ENCODE measurements at places on chromosomes 6 and 20.

DNA sequence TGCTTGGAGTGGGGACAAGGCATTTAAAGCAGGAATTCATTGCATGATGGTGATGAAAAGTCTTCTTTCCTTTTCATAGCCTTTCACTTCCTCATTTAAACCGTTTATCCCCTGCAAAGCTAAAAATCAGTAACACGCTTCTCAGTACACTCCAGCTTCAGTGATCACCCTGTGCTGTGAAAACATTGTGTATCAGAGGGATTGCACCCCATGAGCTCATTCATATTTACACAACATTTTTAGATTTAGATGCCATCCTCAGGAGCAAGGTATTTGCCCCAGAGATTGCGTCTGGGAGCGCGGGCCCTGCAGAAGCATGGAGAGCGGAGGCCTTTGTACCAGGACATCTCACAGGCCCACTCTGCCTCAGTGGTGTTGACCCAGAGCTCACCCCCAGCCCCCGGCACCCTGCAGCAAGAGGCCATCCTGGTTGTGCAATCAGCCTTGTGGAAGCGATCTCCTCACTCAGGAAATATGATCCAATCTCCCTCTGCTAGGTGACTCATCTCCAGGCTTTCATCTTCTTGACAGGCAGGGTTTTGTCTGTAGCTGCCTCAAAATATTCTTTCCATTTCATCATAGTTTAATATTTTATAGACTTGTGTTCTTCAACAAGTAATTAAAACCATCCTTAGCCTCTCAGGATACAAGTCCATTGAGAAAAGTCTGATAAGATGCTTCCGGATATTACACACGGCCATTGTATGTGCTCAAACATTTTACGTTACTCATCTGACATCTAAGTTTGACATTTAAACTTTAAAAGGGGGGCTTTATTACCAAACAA is 38.9 kb upstream of the THBS2 start:
- no peak overlapping the region for H3K4me3 ChIP-seq
- no peaks in the 10 kb centered on the region for H3K4me1 ChIP-seq
- H3K27ac ChIP-seq: no peak overlapping the region
- H3K27me3 ChIP-seq: no peaks in the 10 kb centered on the region
- no peaks in the 10 kb centered on the region for H3K36me3 ChIP-seq

GRCh38 chr20:58652606-58653294 is 1.7 kb downstream of the STX16 start:
- H3K36me3 ChIP-seq: peaks cover 5% of the 10 kb centered on the region
- H3K27ac ChIP-seq: peak overlapping the region; percentile 95
- DNase-seq: no peak
- peak overlapping the region; percentile 98 for H3K4me3 ChIP-seq
- H3K27me3 ChIP-seq: no peaks in the 10 kb centered on the region

- no peak overlapping the region for H3K27ac ChIP-seq
- H3K27me3 ChIP-seq: no peaks in the 10 kb centered on the region
- no peaks in the 10 kb centered on the region for H3K36me3 ChIP-seq
- no peak for DNase-seq
- no peaks in the 10 kb centered on the region for H3K4me1 ChIP-seq
Observed at GRCh38 chr6:108690326-108691049, 129.8 kb downstream of the FOXO3 start.

DNA sequence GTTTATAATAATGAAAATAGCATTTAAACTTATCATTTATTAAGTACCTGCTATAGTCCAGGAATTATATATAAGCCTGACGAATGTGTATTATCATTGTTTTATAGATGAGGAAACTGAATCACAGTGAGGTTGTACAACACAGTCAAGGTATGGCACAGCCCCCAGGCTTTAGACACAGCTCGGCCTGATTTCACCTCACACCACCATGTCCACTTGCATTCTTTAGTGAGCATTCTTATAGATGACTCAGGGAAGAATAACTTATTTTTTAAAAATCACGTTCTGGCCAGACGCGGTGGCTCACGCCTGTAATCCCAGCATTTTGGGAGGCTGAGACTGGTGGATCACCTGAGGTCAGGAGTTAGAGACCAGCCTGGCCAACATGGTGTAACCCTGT is 289.0 kb downstream of the SYNE1 start:
- H3K4me3 ChIP-seq: no peak overlapping the region
- H3K27ac ChIP-seq: no peak overlapping the region

DNA sequence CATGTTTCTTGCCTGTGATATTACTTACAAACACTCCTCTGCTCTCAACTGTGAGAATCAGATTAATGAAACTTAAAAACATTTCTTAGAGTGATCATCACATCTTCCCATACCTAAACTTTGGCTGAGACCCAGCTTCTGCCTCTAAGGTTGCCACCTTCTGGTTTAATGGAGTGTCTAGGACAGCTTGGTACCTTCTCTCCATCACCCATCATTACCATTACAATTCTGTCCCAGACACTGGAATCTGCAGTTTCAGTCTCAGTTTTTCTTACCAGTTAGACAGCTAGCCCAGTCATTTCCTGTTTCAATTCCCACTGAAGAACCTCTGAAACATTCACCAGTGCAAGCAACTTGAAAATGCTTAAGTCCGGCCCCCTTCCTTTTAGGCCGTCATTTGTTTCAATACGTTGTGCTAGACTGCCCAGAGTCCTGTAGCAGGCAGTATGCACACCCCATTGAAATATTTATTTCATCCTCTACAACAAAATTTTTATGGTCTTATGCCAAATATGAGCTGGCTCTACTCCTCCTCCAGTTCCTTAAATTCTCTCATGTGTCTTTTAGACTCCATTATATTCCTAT is 107.0 kb upstream of the FOXO3 start:
- no peak overlapping the region for H3K27ac ChIP-seq
- peaks cover 4% of the 10 kb centered on the region for H3K4me1 ChIP-seq
- H3K36me3 ChIP-seq: no peaks in the 10 kb centered on the region
- no peak overlapping the region for H3K4me3 ChIP-seq
- no peaks in the 10 kb centered on the region for H3K27me3 ChIP-seq
- DNase-seq: no peak

DNA sequence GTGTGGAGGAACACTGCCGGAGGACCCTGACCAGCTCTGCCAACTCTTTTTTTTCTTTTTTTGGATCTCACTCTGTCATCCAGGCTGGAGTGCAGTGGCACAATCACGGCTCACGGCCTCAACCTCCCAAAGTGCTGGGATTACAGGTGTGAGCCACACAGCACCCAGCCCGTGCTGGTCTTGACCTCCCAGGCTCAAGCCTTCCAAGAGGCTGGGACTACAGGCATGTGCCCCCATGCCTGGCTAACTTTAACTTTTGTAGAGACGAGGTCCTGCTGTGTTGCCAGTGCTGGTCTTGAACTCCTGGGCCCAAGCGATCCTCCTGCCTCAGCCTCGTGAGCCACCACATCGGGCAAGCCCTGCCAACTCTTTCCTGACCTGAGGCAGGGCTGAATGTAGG is 11.2 kb downstream of the GCNT2 start:
- no peak for DNase-seq
- peaks cover 8% of the 10 kb centered on the region for H3K4me1 ChIP-seq
- H3K27ac ChIP-seq: no peak overlapping the region
- H3K27me3 ChIP-seq: no peaks in the 10 kb centered on the region

GRCh38 chr20:3070725-3071124 is 695 bp upstream of the OXT start:
- H3K4me1 ChIP-seq: no peaks in the 10 kb centered on the region
- H3K36me3 ChIP-seq: no peaks in the 10 kb centered on the region
- H3K27me3 ChIP-seq: peaks cover 9% of the 10 kb centered on the region
- H3K27ac ChIP-seq: no peak overlapping the region
- no peak for DNase-seq

DNA sequence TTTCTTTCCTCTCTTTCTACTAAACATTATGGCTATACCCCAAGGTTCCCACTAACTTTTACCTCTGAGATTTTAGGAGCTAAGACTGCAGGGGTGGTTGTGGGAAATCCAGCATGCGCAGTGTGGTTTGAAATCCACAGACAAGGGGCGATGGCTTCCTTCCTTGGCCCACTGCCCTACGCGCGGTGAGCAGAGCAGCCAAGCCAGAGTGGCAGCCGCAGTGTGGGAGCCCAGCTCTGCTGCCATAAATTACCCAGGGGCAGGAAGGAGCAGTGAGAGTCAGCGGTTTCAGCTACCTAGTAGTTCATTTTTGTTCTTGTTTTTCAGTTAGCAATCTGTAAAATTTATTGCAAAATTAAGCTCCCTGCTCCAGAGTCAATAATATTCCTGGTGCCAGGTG is 101.4 kb downstream of the BMP2 start:
- no peak overlapping the region for H3K27ac ChIP-seq
- no peak for DNase-seq
- H3K4me3 ChIP-seq: no peak overlapping the region
- no peaks in the 10 kb centered on the region for H3K4me1 ChIP-seq
- no peaks in the 10 kb centered on the region for H3K27me3 ChIP-seq

DNA sequence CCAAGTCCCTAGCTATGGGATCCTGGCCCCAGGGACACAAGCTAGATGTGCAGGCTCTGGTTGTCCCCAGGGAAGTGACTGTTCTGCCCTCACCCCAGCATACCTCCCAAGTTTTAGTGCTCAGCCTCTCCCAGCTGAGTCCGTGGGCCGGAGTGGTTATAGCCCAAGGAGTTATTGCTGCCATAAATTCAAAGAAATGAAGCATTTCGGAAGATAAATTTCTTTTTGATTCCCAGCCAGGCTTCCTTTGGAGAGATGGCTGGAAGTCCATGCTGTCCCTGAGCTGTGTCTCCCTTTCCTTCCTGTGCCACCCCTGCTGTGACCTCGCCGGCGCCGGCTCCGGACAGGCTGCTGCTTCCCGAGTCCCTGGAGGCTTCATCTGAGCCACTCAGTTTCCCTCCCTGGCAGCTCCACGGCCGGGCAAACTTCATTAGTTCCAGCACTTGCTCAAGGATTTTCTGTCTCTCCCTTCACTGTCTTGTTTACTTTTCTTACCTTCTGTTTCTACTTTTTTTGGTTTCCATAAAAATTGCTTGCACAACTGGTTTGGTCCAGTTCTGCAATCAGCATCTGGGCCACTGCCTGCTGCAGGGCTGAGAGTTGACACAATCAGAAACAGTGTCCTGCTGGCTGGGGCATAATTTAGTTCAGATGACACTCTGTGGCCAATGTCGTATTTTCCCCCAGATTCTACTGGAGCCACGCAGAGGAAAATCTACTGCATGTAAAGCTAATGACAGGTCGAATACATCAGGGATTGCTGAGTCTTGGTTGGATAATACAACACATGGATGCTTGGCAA is 225.5 kb downstream of the SYNDIG1 start:
- no peak overlapping the region for H3K4me3 ChIP-seq
- DNase-seq: peak; percentile 15
- no peaks in the 10 kb centered on the region for H3K4me1 ChIP-seq
- H3K27me3 ChIP-seq: no peaks in the 10 kb centered on the region
- H3K27ac ChIP-seq: no peak overlapping the region

DNA sequence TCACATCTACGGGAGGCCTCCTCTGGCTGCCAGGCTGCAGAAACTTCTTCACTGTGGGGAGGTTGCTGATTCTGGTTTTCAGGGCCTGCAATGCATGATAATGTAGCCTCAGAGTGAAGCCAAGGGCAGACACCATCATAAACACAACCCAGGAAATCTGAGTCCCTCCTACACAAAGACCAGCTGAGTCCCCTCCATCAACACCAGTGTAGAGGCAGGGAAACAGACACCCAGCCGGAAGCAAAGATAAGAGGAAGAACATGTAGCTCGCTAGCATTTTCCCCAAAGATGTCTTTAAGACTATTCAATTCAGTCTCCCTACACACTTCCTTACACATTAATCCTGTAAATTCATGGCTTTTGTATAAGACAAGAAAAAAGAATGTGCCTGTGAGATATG is 23.6 kb downstream of the GSTA2 start:
- DNase-seq: no peak
- H3K27ac ChIP-seq: no peak overlapping the region
- no peak overlapping the region for H3K4me3 ChIP-seq
- H3K4me1 ChIP-seq: no peaks in the 10 kb centered on the region
- peaks cover 3% of the 10 kb centered on the region for H3K36me3 ChIP-seq

- H3K4me1 ChIP-seq: no peaks in the 10 kb centered on the region
- H3K4me3 ChIP-seq: no peak overlapping the region
- no peak overlapping the region for H3K27ac ChIP-seq
- peaks cover 6% of the 10 kb centered on the region for H3K36me3 ChIP-seq
Observed at GRCh38 chr6:131532580-131533039, 40.4 kb upstream of the ARG1 start.

GRCh38 chr6:52305948-52306767 is 21.6 kb upstream of the MCM3 start:
- no peaks in the 10 kb centered on the region for H3K36me3 ChIP-seq
- no peak overlapping the region for H3K27ac ChIP-seq
- no peak for DNase-seq
- no peaks in the 10 kb centered on the region for H3K27me3 ChIP-seq
- H3K4me1 ChIP-seq: no peaks in the 10 kb centered on the region

- H3K27ac ChIP-seq: no peak overlapping the region
- H3K4me1 ChIP-seq: peaks cover 2% of the 10 kb centered on the region
- no peaks in the 10 kb centered on the region for H3K27me3 ChIP-seq
- no peak for DNase-seq
- H3K4me3 ChIP-seq: no peak overlapping the region
Observed at GRCh38 chr6:87277123-87277522, 45.3 kb upstream of the SMIM8 start.

DNA sequence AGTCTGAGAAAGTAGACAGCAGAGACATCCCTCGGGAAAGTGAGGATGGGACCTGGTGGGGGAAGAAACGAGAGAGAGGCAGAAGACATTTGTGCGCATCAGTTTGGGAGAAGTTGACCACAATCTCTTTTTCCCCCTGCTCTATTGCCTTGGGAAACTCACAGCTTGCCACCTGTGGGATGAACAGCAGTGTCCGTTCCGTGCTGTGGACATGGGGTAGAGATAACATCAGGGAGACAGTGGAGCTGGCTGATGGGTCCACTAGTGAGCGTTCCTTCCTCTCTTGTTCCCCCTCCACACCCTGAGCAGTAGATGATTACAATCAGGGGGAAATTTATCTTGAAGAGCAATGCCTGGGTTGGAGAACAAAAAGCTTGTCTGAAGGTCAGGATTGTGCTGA is 21.8 kb upstream of the RNF182 start:
- DNase-seq: no peak
- H3K36me3 ChIP-seq: no peaks in the 10 kb centered on the region
- no peaks in the 10 kb centered on the region for H3K27me3 ChIP-seq
- no peaks in the 10 kb centered on the region for H3K4me1 ChIP-seq

GRCh38 chr20:63734946-63735858 is 1.3 kb upstream of the LIME1 start:
- H3K4me1 ChIP-seq: no peaks in the 10 kb centered on the region
- no peak overlapping the region for H3K27ac ChIP-seq
- no peak overlapping the region for H3K4me3 ChIP-seq
- peaks cover 19% of the 10 kb centered on the region for H3K36me3 ChIP-seq

- H3K4me1 ChIP-seq: no peaks in the 10 kb centered on the region
- H3K27ac ChIP-seq: no peak overlapping the region
- H3K27me3 ChIP-seq: no peaks in the 10 kb centered on the region
Observed at GRCh38 chr20:4563534-4563933, 158.2 kb upstream of the PRND start.
